T-cell (primary cell): ENCODE measurements at places on chromosomes 4 and X.

- no peak for DNase-seq
These were observed 341 bp upstream of the PRPS2 start for GRCh38 chrX:12790885-12791256.

DNA sequence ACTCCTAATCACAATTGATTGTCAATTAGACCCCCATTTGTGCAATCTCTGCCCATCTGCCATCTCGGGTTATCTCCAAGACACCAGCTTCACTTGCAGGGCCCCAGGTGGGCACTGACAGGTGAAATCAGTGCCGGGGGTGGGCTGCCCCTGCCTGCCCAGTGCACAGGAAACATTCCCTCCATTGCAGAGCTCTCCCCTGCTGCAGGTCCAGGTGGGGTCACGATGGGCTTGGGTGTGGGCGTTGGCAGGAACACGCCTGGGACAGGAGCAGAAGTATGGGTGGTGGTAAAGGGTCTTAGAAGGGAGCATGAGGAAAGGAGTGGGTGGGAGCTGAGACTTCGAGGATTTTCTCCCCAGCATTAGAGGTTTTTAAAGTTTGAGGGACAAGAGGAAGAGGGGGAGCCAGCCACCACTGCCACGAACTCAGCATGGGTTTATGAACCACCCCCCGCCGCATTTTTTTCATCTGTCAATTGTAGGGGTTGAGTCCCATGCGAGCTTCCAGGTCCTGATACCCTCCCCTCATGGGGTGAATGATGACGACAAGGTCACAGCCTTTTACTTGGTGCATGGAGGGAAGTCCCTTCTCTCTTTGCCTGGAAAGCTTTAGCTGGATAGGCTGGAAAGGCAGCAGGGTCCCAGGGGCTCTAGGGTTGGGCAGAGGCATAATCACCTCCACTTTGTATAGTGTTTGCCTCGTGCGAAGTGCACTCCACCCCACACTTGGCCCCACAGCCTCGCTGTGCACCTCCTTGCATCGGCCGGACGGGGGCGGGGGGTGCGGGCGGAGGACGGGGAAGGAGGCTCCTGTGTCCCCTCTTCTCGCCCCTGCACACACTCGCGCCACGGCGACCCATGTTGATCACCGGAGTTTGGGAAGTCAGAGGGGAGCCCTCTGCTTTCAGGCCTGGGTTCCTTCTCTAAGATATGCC lies 3.5 kb upstream of the NKX1-1 start:
- DNase-seq: no peak

DNA sequence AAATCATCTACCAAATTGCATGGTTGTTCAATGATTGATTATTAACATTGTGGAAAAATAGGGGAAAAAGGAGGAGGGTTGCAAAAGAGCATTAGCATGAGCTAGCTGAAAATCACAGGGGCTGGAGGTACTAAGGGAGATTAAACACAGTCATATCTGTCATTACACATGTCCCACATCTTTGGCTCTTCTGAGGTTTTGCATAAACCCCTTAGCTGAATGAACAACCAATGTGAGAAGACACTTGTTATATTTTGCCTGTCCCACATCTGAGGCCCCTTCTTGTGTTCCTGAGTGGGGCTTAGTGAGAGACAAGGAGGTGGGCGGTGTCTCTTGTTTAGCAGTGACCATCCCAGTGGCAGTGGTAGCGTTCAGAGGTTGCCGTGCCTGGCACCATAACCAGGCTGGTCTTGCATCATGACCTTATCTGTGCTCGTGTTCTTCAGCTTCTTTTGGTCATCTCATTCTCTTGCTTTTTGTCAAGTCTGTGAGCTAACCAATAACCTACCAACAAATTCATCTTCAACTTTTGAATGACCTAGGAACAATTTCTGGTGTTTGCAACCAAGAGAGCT lies 95.6 kb downstream of the MID1IP1 start:
- no peak for DNase-seq

DNA sequence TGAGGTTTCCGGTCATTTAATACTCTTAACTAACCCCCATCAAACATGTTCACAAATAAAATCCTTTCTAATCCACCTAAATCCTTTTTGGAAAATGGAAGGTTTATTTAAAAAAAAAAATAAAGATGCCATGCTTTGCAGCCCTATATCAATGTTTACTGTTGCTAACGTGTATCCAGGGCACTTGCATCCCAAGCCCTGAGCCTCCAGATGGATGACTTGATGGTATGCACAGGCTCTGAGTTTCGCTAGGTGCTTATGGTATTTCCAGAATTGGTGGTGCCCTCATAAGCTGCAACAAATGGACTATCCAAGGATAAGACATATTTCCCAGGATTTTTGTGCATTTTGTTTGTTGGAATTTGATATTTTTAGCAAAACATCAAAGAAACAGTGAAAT lies 257.7 kb downstream of the PRDM5 start:
- no peak for DNase-seq

GRCh38 chr4:21041708-21042107 lies 341.4 kb downstream of the PACRGL start:
- DNase-seq: no peak

DNA sequence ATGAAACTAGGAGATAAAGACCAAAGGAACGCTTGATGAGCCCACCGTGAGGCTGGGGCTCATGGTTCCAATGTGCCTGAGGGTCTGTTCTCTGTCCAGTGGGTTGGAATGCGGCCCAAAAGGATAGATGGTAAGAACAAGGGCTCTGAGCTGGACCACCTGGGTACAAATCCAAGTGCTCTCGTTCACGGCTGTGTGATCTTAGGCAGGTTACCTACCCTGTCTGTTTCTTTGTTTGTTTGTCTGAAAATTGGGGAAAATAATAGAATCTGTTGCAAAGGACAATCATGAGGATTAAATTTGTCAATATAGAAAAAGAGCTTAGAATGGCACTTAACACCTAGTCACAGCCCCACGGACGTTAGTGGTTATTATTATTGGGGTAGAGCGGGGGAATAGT lies 36.0 kb downstream of the SMIM20 start:
- no peak for DNase-seq

DNA sequence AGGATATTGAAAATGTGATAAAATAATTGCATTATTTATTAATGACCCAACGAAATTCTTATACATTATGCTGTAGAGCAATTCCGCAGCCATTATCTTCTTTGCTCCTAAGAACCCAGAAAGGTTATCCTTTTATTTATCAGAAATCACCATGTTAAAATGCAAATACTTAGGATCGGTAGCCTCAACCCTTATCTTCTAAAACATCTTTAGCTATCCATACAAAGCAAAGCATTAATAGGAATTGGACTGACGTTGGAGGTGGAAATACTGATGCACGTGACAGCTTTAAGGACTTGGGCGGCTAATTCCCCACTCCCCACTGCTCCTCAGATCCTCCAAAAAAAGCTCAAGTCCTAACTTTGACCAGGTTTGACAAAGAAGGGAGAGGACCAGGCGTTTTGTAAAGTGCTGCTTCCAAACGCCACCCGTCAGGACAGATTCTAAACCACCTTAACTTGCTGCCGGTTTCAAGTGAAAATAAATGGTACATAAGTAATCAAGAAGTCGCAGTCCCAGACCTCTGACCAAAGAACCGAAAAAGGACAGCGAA lies 539 bp upstream of the SPCS3 start:
- DNase-seq: no peak

- DNase-seq: no peak
These were observed 99.2 kb upstream of the DDIT4L start for GRCh38 chr4:100289530-100289888.

GRCh38 chr4:111108153-111108552 lies 485.3 kb upstream of the PITX2 start:
- no peak for DNase-seq

DNA sequence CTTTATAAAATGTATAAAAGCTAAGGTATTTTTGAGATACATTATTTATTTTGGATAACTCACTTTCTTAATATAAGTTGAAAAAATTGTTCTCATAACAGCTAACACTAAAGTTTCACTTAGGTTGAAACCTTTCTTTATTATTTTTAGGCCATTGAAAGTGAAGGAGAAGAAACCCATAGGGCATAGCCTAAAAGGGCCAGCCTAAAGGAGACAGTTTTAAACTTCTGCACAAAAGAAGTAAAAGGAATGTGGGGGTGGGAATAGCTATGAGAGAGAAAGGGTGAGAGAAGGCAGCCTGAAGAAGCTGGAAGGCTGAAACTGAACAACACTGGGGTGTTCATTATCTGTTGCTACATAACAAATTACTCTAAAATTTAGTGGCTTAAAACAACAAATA lies 57.6 kb upstream of the RAPGEF2 start:
- DNase-seq: no peak

GRCh38 chrX:42708222-42708621 lies 69.7 kb downstream of the PPP1R2C start:
- no peak for DNase-seq
